ENCODE measurements at places on chromosomes 3 and 15.

- DNase-seq: no peak
Observed at GRCh38 chr3:28698706-28699105, 350.1 kb upstream of the AZI2 start.

DNA sequence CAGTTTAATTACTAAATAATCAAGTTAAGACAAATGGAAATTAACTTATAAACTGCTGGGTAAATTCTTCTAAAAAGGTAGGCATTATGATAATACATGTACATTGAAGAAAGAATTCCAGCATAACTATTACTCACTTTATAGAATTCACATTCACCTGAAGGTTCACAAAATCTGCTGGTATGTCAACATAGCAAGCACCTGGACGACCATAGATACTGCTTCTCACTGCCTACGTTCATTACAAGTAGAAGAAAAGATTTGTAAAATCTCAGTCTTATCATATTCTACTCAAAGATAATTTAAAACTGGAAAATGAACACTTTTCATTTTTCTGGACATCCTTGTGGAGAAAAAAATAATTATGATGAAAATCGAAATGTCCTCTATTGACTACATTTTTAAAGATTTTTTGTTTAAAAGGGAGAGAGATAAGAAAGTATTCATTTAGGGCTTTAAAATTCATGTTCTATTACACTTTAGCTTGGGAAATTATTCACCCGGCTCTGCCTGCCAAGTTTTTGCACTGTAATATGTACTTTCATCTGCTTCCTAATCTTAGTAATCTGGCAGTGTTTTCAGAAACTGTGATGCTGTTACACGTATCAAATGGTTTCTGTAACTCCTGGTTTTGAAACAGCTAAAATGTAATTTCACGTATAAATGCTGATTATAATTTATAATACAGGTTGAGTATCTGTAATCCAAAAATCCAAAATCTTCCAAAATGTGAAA is 16.1 kb downstream of the HACL1 start:
- DNase-seq: no peak

DNA sequence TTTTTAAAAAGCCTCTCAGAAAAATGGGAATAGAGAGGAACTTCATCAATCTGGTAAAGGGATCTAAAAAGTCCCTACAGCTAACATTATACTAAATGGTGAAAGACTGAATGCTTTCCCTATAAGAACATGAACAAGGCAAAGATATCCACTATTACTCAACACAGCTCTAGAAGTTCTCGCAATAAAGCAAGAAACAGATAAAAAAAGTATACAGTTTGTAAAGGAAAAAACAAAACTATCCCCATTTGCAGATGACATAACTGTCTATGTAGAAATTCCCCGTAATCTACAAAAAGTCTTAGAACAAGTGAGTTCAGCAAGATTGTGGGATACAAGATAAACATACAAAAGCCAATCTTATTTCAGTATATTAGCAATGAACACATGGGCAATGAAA is 15.4 kb downstream of the EDC3 start:
- DNase-seq: no peak

GRCh38 chr3:73716418-73716817 is 91.7 kb upstream of the PDZRN3 start:
- no peak for DNase-seq

DNA sequence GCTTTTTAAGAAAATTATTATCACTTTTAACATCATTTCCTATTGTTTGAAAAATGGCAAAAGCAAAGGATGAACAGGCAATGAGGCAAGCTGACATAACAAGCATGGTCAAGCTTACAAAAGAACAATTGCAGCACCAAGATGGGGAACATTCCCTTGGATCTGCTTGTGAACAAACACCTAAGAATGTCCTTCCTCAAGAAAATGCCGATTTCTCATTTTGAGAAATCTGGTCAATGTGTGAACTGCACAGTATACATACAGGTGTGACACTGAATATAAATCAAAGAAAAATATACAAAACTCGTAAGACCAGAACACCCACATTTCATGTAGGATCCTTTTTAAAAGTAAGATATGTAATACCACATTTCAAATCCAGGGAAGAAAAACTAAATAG is 58.9 kb downstream of the LRRFIP2 start:
- DNase-seq: no peak

DNA sequence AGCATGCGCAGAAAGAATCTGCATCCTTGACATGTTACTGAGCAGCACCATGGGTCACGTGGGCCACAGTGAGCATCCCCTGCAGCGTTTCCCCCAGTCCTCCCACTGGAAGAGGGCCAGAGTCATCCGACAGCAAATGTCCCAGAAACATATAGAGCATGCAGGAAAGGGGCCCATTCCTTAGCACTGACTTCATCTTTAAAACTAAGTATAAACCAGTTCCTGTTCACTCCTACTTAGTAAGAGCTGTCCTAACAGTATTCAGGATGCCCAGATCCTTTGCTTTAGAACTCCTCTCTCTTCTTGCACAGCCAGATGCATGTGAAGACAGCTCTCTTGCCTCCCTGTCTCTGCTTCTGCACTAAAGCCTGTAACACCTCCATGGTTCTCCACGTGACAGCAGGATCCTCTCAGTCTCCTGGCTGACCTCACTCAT is 79.3 kb upstream of the OXTR start:
- no peak for DNase-seq

- DNase-seq: no peak
Observed at GRCh38 chr15:91882858-91883586, 29.5 kb downstream of the SLCO3A1 start.

GRCh38 chr3:46849045-46849631 is 14.1 kb downstream of the MYL3 start:
- no peak for DNase-seq

- peak; percentile 49 for DNase-seq
Observed at GRCh38 chr3:126654571-126655383, at the start of gene TXNRD3. Gene TXNRD3 (minus strand): TSS chr3:126655124.

- DNase-seq: peak; percentile 7
Observed at GRCh38 chr15:70584838-70585706, 178.3 kb downstream of the UACA start.

DNA sequence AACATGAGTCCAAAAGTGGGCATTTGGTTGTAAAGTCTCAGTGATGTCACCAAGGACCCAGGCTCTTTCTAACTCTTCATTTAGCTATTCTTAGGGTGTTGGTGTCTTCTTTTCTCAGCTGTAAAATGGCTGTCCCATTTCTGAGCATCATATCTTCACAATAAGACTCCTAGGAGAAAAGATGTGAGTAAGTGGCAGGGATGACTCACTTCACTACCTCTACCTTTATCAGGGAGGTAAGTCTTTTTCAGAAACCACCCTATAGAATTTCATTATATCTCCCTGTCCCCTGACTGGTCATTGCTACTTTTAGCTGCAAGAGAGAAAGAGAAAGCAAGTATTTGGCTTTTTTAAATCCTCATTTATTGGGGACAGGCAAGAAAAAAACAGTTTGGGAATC is 300.2 kb upstream of the RBMS3 start:
- DNase-seq: no peak

DNA sequence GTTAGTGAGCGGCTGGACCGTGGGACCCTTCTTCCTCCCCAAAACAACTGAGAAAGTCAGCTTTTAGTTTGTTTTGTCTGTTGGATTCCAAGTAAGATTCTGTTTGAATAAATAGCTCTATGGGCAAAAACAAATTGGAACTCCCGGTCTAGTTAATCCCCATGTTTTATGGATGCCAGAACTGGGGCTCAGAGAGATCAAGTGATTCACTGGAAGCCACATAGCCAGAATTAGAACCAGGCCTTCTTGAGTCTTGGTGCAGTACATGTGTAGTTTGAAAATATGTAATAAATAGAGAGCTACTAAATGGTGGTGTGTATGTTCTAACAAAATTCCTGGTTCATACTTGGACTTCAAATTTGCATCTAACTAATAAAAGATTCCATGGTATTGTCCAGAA is 29.3 kb upstream of the POLR2M start:
- DNase-seq: no peak

GRCh38 chr15:81723701-81724100 is 322.1 kb downstream of the MEX3B start:
- DNase-seq: no peak

DNA sequence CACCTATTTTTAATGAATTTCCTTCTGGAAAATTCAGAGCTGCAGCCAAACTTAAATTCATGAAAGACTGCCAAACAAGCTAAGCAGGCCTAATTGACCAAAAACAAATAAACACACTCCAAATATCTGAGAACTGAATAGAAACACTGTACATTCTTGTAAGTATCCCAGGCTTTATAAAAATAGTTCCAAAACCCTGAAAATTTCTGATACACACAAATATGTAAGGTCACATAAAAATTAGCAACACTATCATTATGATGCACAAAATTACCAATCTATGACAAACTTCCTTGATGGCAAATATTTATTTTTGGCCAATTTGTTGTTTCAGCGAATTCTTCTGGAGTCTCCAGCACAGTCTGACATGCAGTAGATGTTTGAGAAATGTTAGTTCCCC is 117.9 kb upstream of the UBE2E2 start:
- no peak for DNase-seq

GRCh38 chr15:96230526-96231181 is 99.8 kb upstream of the NR2F2 start:
- DNase-seq: no peak

- DNase-seq: no peak
Observed at GRCh38 chr3:66416556-66417304, 84.1 kb downstream of the LRIG1 start.

DNA sequence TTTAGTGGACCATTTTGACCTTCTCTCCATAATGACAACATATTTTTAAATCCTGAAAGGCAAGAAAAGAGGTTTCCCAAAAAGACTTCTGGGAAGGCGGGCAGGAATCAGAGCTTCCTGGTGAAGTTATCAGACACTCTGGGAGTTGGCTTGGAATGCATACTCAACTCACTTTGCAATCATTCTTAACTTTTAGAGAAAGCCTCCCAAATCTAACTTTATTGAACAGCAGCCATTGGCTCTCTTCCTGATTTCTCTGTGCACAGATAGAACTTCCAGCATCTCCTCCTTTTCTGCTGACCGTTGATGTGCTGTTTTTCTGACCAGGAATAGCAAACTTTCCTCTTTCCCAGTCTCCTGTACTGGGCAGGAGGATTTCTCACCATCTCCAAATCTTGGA is 44.6 kb downstream of the PLCL2 start:
- no peak for DNase-seq

DNA sequence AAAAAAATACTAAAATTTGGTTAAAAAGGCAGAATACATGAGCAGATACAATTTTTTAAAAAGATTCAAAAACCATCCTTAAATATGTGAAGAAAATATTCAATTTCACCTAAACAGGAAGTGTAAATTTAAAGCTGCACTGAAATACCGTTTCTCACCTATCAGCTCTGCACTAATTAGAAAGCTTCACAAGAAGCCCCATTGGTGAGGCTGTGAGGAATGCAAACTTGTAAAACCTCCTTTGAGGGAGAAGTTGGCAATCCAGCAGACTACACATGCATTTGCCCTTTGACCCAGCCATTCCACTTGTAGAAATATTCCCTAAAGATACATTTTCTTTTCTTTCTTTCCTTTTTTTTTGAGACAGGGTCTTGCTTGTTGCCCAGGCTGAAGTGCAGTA is 18.8 kb downstream of the BLM start:
- no peak for DNase-seq

GRCh38 chr3:71360180-71360579 is 223.3 kb downstream of the FOXP1 start:
- DNase-seq: no peak

GRCh38 chr15:45143946-45144345 is 14.2 kb downstream of the DUOX1 start:
- DNase-seq: no peak

GRCh38 chr3:43289401-43289800 is 3.1 kb downstream of the SNRK start:
- no peak for DNase-seq

GRCh38 chr3:10928407-10928960 is 64.1 kb upstream of the SLC6A1 start:
- no peak for DNase-seq

- DNase-seq: no peak
Observed at GRCh38 chr3:30232142-30232541, 374.3 kb upstream of the TGFBR2 start.

DNA sequence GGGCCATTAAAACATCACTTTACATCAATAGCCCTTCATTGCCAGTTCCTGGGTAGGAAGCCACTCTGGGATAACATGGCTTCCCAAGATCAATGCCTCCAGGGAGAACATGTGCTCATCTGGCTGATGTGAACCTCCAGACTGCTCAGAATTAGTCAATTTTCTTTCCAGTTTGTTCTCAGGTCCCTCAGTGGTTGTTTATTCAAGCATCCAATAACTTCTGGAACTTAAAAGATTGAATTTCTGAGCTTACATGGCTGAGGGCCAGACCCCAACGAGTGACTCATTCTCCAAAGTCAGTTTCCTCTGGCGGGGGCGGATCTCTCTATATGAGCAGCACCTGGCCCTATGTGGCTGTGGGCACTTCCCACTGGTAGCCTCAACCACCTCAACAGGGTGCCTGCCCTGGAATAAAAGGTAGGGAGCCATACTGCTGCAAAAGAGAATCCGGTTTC is 34.0 kb downstream of the LYZL4 start:
- no peak for DNase-seq

DNA sequence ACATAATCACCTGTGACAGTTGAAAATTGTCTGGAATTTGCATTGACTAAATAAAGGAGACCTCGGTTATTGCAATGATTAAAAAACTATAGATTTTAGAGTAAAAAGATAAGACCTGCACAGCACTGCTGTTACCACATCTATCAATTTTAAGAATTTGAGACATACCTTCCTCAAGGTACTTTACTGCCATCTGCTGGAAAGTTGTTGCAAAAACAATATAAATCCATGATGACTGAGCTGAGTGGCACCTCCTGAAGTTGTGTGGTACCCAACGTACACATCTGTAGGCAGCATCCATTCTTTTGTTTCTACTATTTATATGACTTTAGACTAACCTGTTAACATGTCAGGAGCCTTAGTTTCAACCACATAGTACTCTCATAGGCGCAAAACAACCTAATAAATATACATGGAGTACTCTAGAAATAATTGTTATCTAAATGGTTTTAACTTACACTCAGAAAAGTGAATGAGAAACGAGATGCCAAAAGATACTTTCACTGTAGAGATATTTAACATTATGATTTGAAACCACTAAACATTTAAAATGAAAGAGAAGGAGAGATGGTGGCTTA is 106.7 kb downstream of the GHSR start:
- DNase-seq: no peak

- no peak for DNase-seq
Observed at GRCh38 chr3:97430601-97431000, 334.0 kb upstream of the ARL6 start.

GRCh38 chr15:75727851-75728715 is 15.4 kb upstream of the CSPG4 start:
- peak; percentile 50 for DNase-seq

DNA sequence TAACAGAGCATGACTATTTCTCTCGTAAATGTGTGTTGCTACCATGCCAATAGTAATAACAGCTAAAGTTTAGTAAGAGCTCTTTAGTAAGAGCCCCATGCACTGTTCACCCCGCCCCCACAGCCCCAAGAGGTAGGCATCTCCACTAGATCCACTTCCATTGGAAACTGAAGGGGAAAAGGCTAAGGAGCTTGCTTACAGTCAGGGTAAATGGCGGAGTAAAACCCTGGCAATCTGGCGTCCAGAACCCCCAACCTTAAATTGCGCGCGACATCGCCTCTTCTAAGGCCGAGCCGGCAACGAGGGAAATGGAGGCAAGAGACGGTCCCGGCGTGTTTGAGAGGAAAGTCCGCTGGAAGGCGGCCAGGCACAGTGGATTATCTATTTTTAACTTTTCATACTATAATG is 654 bp upstream of the C3orf38 start:
- DNase-seq: no peak

- DNase-seq: no peak
Observed at GRCh38 chr15:79136434-79137046, 46.0 kb upstream of the RASGRF1 start.

GRCh38 chr3:188242436-188243123 is 88.6 kb downstream of the LPP start:
- no peak for DNase-seq
